ENCODE measurements at places on chromosomes 13 and 19.
A peak's percentile ranks its signal among the peaks of the same experiment; 100 is the strongest.

- DNase-seq = no peak
Measured at GRCh38 chr13:111228262-111229144, 91.9 kb upstream of the TEX29 start.

- DNase-seq = no peak
Measured at GRCh38 chr19:6820237-6820636, 47.7 kb downstream of the VAV1 start.

DNA sequence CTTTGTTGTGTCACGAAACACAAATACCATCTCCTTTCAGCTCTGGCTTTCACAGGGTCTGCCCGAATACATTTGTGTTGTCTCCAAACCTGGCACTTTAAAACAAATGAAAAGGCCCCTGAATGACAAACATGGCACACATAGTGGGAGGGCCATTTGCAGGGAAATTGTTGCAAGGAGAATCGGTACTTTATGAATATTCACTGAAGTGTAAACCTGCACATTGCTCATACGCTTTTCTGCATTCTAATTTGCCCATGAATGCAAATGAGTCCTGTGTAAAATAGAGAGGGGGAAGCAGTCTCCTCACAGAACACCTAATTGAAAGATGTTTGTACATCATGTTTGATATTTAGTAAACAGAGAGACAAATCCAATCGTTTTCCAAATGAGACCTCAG, 82.7 kb upstream of the PCDH8 start:
- no peak for DNase-seq

- no peak for DNase-seq
Measured at GRCh38 chr19:53462861-53463260, 4.7 kb upstream of the ZNF813 start.

DNA sequence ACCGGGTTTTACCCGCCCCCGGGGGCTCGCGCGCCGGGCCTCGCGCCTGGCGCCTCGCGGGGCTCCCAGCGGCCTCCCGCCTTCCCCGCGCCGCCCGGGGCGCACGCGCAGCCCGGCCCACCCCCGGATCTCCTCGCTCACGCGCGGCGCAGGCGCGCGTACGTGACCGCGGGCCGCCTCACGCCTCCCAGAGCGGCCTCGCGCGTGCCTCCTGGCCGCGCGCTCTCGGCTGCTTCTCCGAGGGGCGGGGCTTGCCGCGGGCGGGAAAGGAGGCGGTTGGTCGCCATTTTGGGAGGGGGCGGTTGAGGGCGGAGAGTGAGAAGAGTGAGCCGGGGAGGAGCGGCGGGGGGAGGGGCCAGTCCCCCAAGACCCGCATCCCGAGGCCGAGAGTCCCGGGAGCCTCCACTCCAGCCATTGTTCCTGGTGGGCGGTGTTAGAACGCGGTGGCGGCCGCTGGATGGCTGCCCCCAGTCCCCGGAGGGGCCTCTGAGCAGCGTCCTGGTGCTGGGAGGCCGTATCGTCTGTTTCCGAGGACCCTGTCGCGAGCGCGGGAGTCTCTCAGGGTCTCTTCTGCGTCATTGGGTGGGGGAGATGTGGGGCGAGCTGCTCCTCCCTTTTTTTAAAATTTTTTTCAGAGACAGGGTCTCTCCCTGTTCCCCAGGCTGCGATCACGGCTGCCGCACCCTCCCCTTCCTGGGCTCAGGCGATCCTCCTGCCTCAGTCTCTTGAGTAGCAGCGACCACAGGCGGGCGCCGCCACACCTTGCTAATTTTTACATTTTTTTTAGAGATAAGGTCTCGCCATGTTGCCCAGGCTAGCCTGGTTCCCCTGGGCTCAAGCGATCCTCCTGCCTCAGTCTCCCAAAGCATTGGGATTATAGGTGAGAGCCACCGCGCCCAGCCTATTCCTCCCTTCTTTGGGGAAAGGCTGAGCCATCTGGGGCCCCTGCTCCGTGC, at the start of gene ZNF541:
Gene ZNF541 (minus strand): TSS at position 78 of the 956 bp plus-strand sequence. CDS start 17,292 bp downstream, outside the sequence.
- peak; percentile 84 for DNase-seq

- DNase-seq = peak; percentile 47
Measured at GRCh38 chr19:1856698-1857603, 6.4 kb downstream of the KLF16 start.

GRCh38 chr13:76361868-76362267, 524.3 kb downstream of the KCTD12 start:
- no peak for DNase-seq

- DNase-seq = no peak
Measured at GRCh38 chr13:89695343-89696257, 1651.9 kb upstream of the MIR17HG start.

DNA sequence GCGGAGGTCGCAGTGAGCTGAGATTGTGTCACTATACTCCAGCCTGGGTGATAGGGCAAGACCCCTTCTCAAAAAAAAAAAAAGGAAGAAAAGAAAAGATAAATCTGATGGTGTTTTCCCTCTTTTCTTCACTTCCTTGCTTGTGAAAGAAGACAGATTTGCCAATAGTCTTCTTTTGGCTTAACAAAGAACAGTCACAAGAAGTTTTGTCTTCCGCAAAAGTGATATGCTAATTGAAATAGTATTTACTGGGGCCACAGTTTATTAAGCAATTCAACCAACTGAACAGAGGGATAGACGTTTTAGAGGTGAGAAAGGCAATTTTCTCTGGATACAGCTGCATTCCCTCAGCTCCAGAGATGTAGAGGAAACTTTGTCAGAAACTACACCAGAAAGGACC, 22.9 kb upstream of the PLAUR start:
- DNase-seq = no peak

DNA sequence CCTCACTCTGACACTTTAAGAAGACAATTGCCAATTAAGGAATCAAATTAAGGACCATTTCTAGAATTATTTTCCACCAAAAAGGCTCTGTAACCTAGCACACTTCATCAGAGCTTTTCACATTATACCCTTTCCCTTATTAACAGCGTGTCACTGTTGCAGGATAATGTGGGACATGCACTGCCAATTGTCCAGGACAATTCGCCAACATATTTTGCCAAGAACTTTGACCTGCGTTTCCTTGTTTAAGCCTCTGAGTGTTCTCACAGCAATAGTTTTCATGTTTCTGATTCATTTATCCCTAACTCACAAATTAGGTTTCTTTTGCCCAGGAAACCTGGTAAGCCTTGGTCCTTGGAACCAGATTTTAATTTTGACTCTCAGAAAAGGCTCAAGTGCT, 13.3 kb downstream of the COL4A1 start:
- no peak for DNase-seq

GRCh38 chr19:52189735-52190486, at the start of gene PPP2R1A:
Gene PPP2R1A, plus strand, starts transcription at chr19:52190052. Its CDS starts 45 bp downstream, at chr19:52190097.
- peak; percentile 96 for DNase-seq

- no peak for DNase-seq
Measured at GRCh38 chr13:47474839-47475238, 526.2 kb downstream of the SUCLA2 start.

- no peak for DNase-seq
Measured at GRCh38 chr13:59960683-59961082, 203.0 kb downstream of the DIAPH3 start.

DNA sequence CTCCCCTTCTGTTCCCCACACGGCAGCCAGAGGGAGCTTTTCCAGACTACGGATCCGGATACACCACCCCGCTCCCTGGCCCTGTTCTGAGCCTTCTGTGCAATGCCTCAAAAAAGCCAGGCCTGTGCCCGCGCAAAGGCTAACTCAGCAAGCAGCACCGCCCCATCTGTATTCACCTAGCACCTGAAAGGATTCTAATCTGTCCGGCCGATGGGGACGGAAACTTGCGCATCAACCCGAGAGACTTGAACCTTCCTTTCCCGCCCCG, 589 bp downstream of the ZBTB45 start:
- no peak for DNase-seq

GRCh38 chr13:51052581-51052980, 58.5 kb downstream of the C13orf42 start:
- DNase-seq = no peak

GRCh38 chr13:30224732-30225131, 82.6 kb downstream of the KATNAL1 start:
- DNase-seq = no peak

GRCh38 chr13:24097667-24098066, 62.9 kb upstream of the SPATA13 start:
- DNase-seq = no peak

- peak; percentile 81 for DNase-seq
Measured at GRCh38 chr19:48489608-48490216, 20.5 kb downstream of the CYTH2 start.
